Right atrium auricular region (tissue), 2 donors: ENCODE measurements at places on chromosomes 12 and 14. TPM values are rescaled to one million over a fixed set of nuclear protein-coding genes. Genes with fewer than 3 reads are reported as not detected.

Gene DEPDC4
- total RNA-seq: not detected

Gene TSPAN19
- total RNA-seq: not detected

Gene POTEG
- total RNA-seq: not detected

Gene STXBP6
- 20.2 TPM for total RNA-seq

Gene PTPRB
- 26.1 TPM for total RNA-seq

Gene OR4E2
- total RNA-seq: not detected

Gene B4GALNT3
- 19.3 TPM for total RNA-seq

DNA sequence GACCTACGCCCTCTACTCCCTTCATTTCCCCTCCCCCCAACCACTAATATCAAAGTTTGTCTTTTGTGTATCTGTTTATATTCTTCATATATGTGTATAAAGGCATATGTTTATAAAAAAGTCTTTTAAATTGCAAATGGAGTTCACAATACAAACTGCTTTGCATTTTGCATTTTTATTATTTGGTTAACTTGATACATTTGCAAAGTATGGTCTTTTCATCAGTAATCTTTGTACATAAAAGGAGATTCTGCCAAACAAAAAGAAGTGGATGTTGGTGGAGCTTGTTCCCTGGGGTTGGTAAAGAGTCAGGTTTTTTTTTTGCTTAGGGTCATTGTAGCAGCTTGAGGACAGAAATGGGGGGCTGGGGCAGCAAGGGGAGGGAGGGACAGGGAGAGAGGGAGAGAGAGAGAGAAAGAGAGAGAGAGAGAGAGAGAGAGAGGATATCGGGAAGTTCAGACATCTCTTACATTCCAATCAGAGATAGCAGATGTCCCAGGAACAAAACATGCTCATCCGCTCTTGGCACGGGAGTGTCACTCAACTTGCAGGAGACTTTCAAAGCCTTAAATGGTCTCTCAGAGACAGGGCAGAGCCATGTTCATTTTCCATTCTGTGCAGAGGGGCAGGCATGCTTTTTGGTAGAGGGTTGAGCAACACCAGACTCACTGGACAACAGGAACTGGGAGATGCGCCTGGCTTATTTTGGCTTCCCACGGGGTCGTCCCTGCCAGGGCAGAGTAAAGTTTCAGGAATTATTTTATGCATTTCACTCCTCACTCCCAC lies 44.8 kb upstream of the TBX5 start:
- H3K4me3 ChIP-seq: no peak overlapping the region
- H3K27ac ChIP-seq: peak overlapping the region; percentile 88
- peaks cover 18% of the 10 kb centered on the region for H3K36me3 ChIP-seq
- peaks cover 31% of the 10 kb centered on the region for H3K4me1 ChIP-seq
- H3K27me3 ChIP-seq: no peaks in the 10 kb centered on the region
- DNase-seq: peak; percentile 73

DNA sequence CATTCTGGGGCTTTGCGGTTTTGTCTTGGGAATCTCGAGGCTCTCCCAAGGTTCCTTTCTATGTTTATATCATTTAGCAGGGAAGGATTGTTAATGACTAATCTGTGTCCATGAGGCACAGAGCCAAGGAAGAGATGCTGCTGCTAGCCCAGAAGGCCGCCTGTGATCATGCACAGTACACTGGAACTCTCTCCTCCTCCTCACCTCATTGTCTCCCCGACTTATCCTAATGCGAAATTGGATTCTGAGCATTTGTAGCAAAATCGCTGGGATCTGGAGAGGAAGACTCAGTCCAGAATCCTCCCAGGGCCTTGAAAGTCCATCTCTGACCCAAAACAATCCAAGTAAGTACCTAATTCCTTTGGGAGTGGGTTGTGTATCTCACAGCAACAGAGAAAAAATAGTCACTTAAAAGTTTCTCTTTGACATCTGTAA lies at the start of gene NR1H4:
Gene NR1H4, plus strand, starts transcription at position 151 of the 435 bp plus-strand sequence. CDS start 19,458 bp downstream, outside the sequence.
- no peaks in the 10 kb centered on the region for H3K27me3 ChIP-seq
- H3K36me3 ChIP-seq: no peaks in the 10 kb centered on the region
- DNase-seq: no peak
- no peak within 1 kb of the TSS for H3K4me3 ChIP-seq

GRCh38 chr12:75711271-75711670 lies 199.9 kb upstream of the KRR1 start:
- DNase-seq: no peak
- H3K36me3 ChIP-seq: no peaks in the 10 kb centered on the region
- H3K27me3 ChIP-seq: no peaks in the 10 kb centered on the region
- no peak overlapping the region for H3K27ac ChIP-seq
- H3K4me3 ChIP-seq: no peak overlapping the region
- peaks cover 26% of the 10 kb centered on the region for H3K4me1 ChIP-seq

- H3K4me3 ChIP-seq: no peak overlapping the region
- H3K4me1 ChIP-seq: no peaks in the 10 kb centered on the region
- no peaks in the 10 kb centered on the region for H3K36me3 ChIP-seq
- no peak overlapping the region for H3K27ac ChIP-seq
Measured at GRCh38 chr12:74391283-74391682, 146.4 kb upstream of the ATXN7L3B start.

DNA sequence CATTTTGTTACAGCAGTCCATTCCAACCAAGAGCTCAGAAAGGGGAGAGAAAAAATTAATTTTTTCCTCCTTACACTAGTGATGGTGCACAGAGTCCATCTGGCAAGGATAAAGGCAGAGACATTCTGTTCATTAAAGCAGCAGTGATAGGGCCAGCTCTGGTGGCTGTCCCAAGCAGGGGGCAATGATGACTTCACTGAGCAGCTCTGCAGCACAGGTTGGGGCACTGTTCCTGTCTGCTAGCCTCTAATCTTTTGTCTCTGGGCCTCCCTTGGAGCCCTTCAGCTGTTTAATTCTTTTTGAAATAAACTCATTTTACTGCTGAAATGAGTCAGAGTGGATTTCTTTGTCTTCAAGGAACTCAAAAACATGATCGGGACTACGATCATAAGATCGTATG lies 200.9 kb upstream of the PLXNC1 start:
- DNase-seq: no peak
- no peak overlapping the region for H3K27ac ChIP-seq
- no peak overlapping the region for H3K4me3 ChIP-seq
- no peaks in the 10 kb centered on the region for H3K4me1 ChIP-seq

GRCh38 chr12:113306382-113306781 lies 28.5 kb downstream of the SLC8B1 start:
- H3K4me3 ChIP-seq: no peak overlapping the region
- H3K36me3 ChIP-seq: peaks cover 62% of the 10 kb centered on the region
- DNase-seq: no peak
- H3K27ac ChIP-seq: no peak overlapping the region
- no peaks in the 10 kb centered on the region for H3K27me3 ChIP-seq
- H3K4me1 ChIP-seq: no peaks in the 10 kb centered on the region

- DNase-seq: no peak
- H3K4me1 ChIP-seq: no peaks in the 10 kb centered on the region
- H3K27me3 ChIP-seq: no peaks in the 10 kb centered on the region
Measured at GRCh38 chr14:85038526-85039352, 491.2 kb upstream of the FLRT2 start.

GRCh38 chr12:101823891-101824290 lies 6.9 kb downstream of the GNPTAB start:
- H3K27ac ChIP-seq: peak overlapping the region; percentile 85
- peaks cover 35% of the 10 kb centered on the region for H3K4me1 ChIP-seq
- no peak overlapping the region for H3K4me3 ChIP-seq
- DNase-seq: peak; percentile 64
- no peaks in the 10 kb centered on the region for H3K36me3 ChIP-seq
- H3K27me3 ChIP-seq: no peaks in the 10 kb centered on the region

GRCh38 chr14:58747181-58747580 lies 109.4 kb downstream of the DACT1 start:
- peak overlapping the region; percentile 2 for H3K27ac ChIP-seq
- no peaks in the 10 kb centered on the region for H3K27me3 ChIP-seq
- H3K4me3 ChIP-seq: no peak overlapping the region
- peak; percentile 79 for DNase-seq
- H3K4me1 ChIP-seq: no peaks in the 10 kb centered on the region

DNA sequence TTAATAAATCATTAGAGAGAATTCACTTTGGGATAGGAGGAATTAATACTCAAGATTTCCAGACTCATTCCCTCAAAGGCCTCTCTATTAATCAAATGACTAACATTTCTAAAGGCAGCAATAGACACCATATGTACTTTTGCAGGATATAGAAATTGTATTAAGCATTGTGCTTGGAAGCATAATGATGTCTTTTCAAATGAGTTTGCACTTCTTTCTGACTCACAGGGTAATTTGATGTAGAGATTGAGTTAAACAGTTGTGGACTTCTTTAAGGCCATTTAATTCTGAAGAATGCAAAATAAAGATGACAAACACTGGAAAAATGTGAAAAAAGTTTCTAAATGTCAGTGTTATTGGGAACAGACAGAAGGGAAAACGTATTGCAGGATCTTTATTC lies 63.4 kb upstream of the CSRP2 start:
- DNase-seq: no peak
- no peak overlapping the region for H3K4me3 ChIP-seq
- H3K36me3 ChIP-seq: no peaks in the 10 kb centered on the region
- no peak overlapping the region for H3K27ac ChIP-seq

- no peak overlapping the region for H3K27ac ChIP-seq
- no peaks in the 10 kb centered on the region for H3K27me3 ChIP-seq
Measured at GRCh38 chr12:61384511-61384910, 875.7 kb upstream of the USP15 start.

DNA sequence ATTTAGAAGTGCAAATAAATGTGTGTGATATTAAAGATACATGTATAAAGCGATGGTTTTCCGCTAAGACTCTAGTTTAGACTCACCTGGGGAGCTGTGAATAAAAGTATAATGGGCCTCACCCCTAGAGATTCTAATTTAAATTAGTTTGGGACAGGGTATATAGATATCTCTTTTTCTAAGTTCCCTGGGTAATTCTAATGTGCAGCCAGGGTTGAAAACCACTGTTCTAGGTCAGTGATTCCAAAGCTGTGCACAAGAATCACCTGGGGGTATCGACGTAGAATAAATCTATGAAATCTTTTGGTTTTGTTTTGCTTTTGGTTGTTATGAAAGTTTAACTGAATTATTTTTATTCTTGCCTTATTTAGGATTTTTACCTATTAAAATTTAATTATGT lies 302.1 kb downstream of the KCNH5 start:
- H3K27ac ChIP-seq: no peak overlapping the region
- no peaks in the 10 kb centered on the region for H3K36me3 ChIP-seq
- H3K4me1 ChIP-seq: no peaks in the 10 kb centered on the region
- DNase-seq: no peak
- no peak overlapping the region for H3K4me3 ChIP-seq

DNA sequence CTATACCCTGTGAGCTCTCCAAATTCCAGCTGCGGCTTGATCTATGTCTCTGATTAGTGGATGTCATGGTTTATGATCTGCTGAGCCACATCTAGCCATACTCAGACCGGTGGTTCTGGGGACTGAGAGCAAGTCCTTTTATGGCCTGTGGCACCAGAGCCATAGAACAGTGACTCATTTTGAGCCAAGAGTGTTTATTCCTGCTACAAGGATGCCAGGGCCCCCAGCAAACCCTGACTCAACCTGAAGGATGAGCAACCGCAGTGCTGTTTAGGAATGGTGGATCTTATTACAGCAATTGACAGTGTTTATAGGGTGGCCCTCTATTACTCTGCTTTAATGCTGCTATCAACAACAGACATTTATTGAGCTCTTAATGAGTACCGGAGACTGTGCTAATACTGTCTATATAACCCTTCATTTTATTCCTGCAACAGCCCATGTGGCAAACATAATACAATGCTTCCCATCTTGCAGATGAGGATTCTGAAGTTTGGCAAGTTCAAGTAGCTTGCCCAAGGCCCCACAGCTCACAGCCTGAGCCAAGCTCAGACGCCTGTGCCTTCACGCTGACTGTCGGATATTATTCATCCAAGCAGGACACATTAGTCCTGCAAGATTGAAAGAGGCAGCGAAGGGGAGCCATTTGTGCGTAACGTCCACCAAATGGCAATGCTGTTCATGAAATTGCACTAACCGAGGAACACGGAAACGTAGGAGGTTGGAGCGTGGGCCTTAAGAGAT lies 273.6 kb upstream of the PWP1 start:
- H3K4me1 ChIP-seq: no peaks in the 10 kb centered on the region
- H3K27me3 ChIP-seq: no peaks in the 10 kb centered on the region
- DNase-seq: no peak
- no peak overlapping the region for H3K4me3 ChIP-seq

- H3K4me3 ChIP-seq: no peak overlapping the region
- no peaks in the 10 kb centered on the region for H3K4me1 ChIP-seq
- no peaks in the 10 kb centered on the region for H3K27me3 ChIP-seq
- H3K36me3 ChIP-seq: no peaks in the 10 kb centered on the region
Measured at GRCh38 chr14:22460461-22461195, 128.4 kb downstream of the DAD1 start.

- H3K4me1 ChIP-seq: no peaks in the 10 kb centered on the region
- no peak overlapping the region for H3K4me3 ChIP-seq
Measured at GRCh38 chr14:96754162-96754844, 42.9 kb upstream of the VRK1 start.

DNA sequence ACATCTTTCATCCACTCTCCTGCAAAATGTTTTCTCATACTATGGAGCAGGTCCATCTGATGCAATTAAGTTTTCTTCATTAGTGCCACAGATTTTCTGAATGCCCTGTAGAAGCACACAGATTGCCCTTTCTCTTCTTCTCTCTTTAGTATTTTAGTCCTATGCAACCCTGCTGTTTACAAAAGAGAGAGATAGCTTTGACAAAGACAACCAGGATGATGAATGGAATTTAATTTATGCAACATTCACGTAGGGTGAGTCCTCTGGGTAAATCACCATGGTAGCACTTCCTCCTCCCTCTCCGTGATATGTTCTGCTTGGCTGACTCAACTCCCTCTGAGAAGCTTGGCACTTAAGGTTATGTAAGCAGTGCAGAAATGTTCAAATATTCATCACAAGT lies 400.9 kb upstream of the PDE3A start:
- H3K27ac ChIP-seq: no peak overlapping the region
- no peak for DNase-seq
- peaks cover 30% of the 10 kb centered on the region for H3K4me1 ChIP-seq
- H3K27me3 ChIP-seq: no peaks in the 10 kb centered on the region
- H3K36me3 ChIP-seq: no peaks in the 10 kb centered on the region
- H3K4me3 ChIP-seq: no peak overlapping the region

- no peaks in the 10 kb centered on the region for H3K36me3 ChIP-seq
- peak overlapping the region; percentile 82 for H3K4me3 ChIP-seq
- H3K4me1 ChIP-seq: peaks cover 18% of the 10 kb centered on the region
- peak overlapping the region; percentile 93 for H3K27ac ChIP-seq
- DNase-seq: no peak
Measured at GRCh38 chr12:24562771-24563431, 386.0 kb downstream of the BCAT1 start.

GRCh38 chr14:71555654-71556559 lies 376.3 kb upstream of the RGS6 start:
- no peaks in the 10 kb centered on the region for H3K4me1 ChIP-seq
- no peak overlapping the region for H3K27ac ChIP-seq
- no peaks in the 10 kb centered on the region for H3K27me3 ChIP-seq
- H3K4me3 ChIP-seq: no peak overlapping the region
- no peak for DNase-seq
- H3K36me3 ChIP-seq: no peaks in the 10 kb centered on the region

GRCh38 chr14:55356913-55357312 lies 54.7 kb downstream of the ATG14 start:
- no peak overlapping the region for H3K4me3 ChIP-seq
- no peak for DNase-seq
- H3K27ac ChIP-seq: no peak overlapping the region
- H3K4me1 ChIP-seq: no peaks in the 10 kb centered on the region
- H3K36me3 ChIP-seq: peaks cover 22% of the 10 kb centered on the region
